ENCODE measurements at places on chromosomes 12 and 14. TPM values are rescaled to one million over a fixed set of nuclear protein-coding genes. Genes with fewer than 3 reads are reported as not detected.

DNA sequence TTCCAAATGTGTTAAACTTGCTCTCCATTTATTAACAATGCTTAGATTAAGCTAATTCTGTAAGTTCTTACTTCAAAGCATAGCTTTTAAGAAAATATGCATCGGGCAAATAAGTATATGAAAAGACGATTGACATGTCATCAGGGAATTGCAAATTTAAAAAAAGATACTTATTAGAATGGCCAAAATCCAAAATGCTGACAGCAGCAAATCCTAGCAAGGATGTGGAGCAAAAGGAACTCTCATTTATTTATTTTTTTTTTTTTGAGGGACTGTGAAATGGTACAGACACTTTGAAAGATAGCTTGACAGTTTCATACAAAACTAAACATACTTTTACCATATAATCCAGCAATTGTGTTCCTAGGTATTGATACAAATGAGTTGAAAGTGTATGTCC lies 779.5 kb upstream of the MDGA2 start:
- no peak overlapping the region for H3K27ac ChIP-seq
- H3K4me3 ChIP-seq: no peak overlapping the region
- H3K4me1 ChIP-seq: no peaks in the 10 kb centered on the region
- DNase-seq: no peak
- H3K27me3 ChIP-seq: no peaks in the 10 kb centered on the region

Gene APAF1
- 5.0 TPM for total RNA-seq

Gene OLR1
- total RNA-seq: 0.55 TPM

DNA sequence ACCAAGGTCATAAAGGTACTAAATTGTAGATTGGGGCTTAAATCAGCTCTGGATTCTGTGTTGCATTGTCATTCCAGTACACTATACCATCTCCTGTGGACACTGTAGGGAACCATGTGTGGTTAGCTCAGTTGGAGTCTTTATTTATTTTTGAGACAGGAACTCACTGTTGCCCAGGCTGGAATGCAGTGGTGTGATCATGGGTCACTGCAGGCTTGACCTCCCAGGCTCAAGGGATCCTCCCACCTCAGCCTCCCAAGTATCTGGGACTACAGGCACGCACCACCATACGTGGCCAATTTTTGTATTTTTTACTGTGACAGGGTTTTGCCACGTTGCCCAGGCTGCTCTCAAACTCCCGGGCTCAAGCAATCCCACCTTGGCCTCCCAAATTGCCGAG lies 6.7 kb downstream of the PAPOLA start:
- H3K27ac ChIP-seq: peak overlapping the region; percentile 57
- H3K36me3 ChIP-seq: no peaks in the 10 kb centered on the region
- DNase-seq: no peak
- H3K27me3 ChIP-seq: no peaks in the 10 kb centered on the region

DNA sequence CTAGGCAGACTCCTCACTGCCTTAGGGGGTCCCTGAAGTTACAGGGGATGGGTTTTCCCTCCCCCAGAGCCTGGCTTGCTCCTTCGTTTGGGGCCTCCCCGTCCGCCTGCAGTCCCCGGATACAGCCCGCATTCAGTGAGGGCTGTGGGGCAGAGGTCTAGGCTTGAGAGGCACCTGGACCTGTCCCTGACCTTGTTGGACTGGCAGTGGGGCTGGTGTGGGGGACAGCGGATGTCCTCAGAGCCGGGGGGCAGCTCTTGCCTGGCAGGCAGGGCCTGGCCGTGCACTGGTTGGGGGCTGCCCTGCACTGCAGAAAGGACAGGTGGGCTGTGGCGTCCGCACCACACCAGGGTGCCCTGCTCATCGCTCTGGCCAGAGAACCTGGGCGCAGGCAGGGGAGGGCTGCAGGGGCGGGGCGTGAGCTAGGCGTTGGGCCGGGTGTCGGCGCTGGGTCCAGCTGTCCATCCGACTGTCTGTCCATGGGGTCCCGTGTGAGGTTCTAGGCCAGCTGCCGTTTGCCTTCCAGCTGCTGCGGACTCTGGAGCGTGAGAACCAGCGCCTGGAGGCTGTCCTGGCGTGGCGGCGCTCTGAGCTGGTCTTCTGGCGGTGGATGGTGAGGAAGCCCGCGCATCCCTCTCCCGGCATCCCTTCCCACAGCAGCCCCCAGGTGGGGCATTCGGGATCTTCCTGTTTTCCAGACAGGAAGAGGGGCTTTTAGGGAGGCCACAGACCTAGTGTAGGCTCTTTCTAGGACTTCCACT lies 6.0 kb downstream of the TEDC1 start:
- no peak overlapping the region for H3K27ac ChIP-seq
- no peaks in the 10 kb centered on the region for H3K27me3 ChIP-seq
- H3K36me3 ChIP-seq: peaks cover 9% of the 10 kb centered on the region
- DNase-seq: no peak
- peaks cover 24% of the 10 kb centered on the region for H3K4me1 ChIP-seq

- H3K27me3 ChIP-seq: peaks cover 7% of the 10 kb centered on the region
- DNase-seq: no peak
- no peak overlapping the region for H3K4me3 ChIP-seq
- H3K36me3 ChIP-seq: no peaks in the 10 kb centered on the region
- peaks cover 27% of the 10 kb centered on the region for H3K4me1 ChIP-seq
- H3K27ac ChIP-seq: no peak overlapping the region
Observed at GRCh38 chr12:1920436-1920835, 2.0 kb upstream of the CACNA2D4 start.

GRCh38 chr12:32820376-32820931 lies 64.8 kb upstream of the YARS2 start:
- H3K27me3 ChIP-seq: no peaks in the 10 kb centered on the region
- peak overlapping the region; percentile 85 for H3K27ac ChIP-seq
- no peak for DNase-seq
- peak overlapping the region; percentile 63 for H3K4me3 ChIP-seq
- peaks cover 34% of the 10 kb centered on the region for H3K36me3 ChIP-seq

- no peaks in the 10 kb centered on the region for H3K36me3 ChIP-seq
- H3K4me3 ChIP-seq: no peak overlapping the region
- no peak for DNase-seq
- no peaks in the 10 kb centered on the region for H3K27me3 ChIP-seq
Observed at GRCh38 chr14:36905272-36905888, 243.7 kb downstream of the PAX9 start.

- no peak for DNase-seq
- H3K27me3 ChIP-seq: peaks cover 52% of the 10 kb centered on the region
- no peak overlapping the region for H3K27ac ChIP-seq
- H3K4me3 ChIP-seq: no peak overlapping the region
- peaks cover 3% of the 10 kb centered on the region for H3K4me1 ChIP-seq
Observed at GRCh38 chr14:105050551-105050897, 14.7 kb downstream of the GPR132 start.
